Activated T-helper 1 cell treated with anti-CD3 and anti-CD28 coated beads, Interleukin-2, amount 50 U/mL, for 16 hours (primary cell): ENCODE measurements at places on chromosomes 3 and 15.

DNA sequence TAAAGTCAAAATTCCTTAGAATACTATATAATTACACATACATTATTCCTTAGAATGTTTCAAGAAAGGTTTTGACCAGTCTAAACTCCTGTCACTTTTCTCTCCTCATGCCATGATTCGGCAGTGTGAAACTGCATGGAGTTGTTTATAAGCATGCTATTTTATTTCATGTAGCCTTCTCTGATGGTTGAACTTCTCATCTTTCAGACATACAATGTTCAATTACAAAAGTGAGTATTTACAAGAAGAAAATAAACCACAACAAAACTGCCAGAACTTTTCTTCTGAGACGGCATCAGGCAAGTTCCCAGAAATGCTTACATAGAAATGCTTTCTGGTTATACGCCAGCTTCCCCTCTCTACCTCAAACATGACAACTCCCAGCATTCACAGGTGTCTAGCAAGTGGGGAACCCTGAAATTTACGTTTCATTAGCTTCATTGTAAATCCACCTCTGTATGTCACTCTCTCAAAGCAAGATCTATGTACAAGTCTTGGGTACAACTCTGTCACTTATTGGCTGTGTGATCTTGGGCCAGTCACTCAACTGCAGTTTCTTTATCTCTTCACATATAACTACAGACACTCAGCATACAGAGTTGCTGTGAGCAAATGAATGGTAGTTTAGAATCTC is 42.7 kb downstream of the HDGFL3 start:
- DNase-seq: no peak

DNA sequence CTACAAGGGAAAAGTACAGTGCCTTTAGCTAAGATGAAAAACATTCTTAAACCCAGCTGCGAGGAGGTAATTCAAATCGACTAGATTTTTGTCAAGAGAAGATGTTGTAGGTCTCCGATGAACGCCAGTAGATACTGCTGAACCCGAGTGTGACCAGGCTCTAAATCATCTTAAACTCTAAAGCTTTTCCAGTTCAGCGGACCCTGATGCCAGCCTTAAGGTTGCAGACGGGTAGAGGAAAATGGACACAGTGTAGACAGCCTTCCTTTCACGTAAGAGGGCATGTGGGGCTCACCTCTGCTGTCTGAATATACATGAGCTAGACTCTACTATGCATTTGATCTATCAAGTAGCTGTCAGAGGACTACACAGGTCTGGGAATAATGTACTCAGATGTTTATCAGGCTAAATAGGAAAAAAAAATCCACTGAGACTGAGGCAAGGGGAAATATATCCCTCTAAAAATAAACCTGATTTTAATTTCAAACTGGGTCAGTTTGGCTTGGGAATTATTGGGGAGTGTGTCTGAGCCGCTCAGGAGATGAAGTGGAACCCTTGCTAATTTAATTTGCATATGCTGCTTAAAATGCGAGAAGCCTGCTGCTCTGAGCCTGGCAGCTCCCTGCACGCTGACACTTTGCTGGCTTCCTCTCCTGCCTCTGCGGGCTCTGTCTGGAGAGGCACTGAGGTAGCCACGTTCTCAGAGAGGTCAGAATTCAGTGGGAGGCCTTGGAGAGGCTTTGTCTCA is 151.9 kb downstream of the CADPS start:
- no peak for DNase-seq

- no peak for DNase-seq
Observed at GRCh38 chr3:71796290-71796689, 11.3 kb upstream of the PROK2 start.

GRCh38 chr3:3586336-3586735 is 212.9 kb upstream of the LRRN1 start:
- DNase-seq: no peak

GRCh38 chr3:155312781-155313180 is 19.3 kb upstream of the STRIT1 start:
- DNase-seq: no peak

- DNase-seq: no peak
Observed at GRCh38 chr15:25671132-25671531, 192.0 kb downstream of the ATP10A start.

GRCh38 chr3:50147447-50147846 is 7.7 kb upstream of the SEMA3F start:
- no peak for DNase-seq

- no peak for DNase-seq
Observed at GRCh38 chr3:174147798-174148197, 711.3 kb upstream of the NAALADL2 start.

- no peak for DNase-seq
Observed at GRCh38 chr3:36362973-36363372, 17.3 kb upstream of the STAC start.

GRCh38 chr15:53130943-53131342 is 340.8 kb upstream of the ONECUT1 start:
- DNase-seq: no peak

GRCh38 chr3:110869736-110870135 is 201.9 kb upstream of the NECTIN3 start:
- DNase-seq: no peak

GRCh38 chr3:140850210-140850955 is 91.3 kb upstream of the SLC25A36 start:
- no peak for DNase-seq

DNA sequence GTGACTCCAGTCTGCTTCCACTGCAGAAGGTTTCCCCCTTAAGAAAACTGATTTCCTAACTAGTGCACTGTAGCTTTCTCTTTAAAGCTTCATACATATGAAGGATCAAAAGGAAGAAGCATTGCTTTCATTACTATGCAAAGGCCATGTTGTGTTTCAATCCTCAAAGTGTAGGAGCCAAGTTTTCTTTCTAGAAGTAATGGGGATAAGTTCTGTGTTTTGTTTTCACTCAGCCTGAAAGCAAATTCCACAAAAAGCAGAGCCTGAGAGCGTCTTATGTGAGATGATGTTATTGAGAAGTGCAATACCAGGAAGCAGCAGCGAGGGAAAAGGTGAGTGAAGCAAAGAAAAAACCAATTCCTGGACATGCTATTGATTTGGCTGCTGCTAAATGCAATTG is 99.7 kb downstream of the GMNC start:
- no peak for DNase-seq

- DNase-seq: no peak
Observed at GRCh38 chr3:8523041-8523440, 21.4 kb downstream of the LMCD1 start.

DNA sequence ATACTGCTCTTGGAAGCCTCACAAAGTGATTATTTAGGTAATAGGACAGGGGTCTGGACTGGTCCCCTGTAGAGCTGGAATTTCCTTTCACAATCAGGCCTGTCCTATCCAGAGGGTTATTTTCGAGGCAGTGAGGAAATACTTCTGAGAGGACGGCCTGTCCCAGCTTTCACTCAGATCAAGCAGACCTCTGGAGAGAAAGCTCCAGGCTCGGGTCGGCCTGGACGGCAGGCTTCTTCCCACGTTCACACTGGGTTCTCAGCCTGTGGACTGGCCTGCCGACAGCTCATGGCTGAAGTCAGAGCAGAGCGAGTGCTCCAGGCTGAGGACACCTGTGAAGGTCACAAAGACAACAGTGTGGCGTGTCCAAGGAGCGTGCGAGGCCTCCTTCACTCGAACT is 405.3 kb downstream of the VPS13C start:
- no peak for DNase-seq

GRCh38 chr15:100259266-100259665 is 82.5 kb downstream of the ADAMTS17 start:
- no peak for DNase-seq

- DNase-seq: no peak
Observed at GRCh38 chr15:38127306-38127771, 125.3 kb upstream of the SPRED1 start.

- DNase-seq: no peak
Observed at GRCh38 chr15:64146041-64146440, 5.5 kb upstream of the SNX22 start.

- DNase-seq: no peak
Observed at GRCh38 chr3:164360738-164361406, 717.4 kb downstream of the SI start.

DNA sequence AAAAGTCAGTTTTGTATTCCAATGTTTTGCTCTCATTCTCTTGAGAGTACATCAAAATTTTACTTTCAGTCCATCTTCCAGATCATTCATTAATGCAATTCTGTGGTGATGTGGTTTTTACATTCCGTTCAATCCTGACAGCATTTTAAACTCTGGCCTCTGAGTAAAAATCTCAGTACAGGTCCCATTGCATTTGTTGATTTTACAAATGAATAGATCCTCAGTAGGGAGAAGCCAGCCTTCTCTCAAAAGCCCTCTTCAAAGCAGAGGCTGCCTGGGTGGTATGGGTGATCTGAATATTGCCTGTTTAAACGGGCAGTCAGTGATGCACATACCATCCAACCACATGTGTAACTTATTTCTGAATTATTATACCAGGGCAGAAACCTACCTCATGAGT is 72.5 kb upstream of the TSC22D2 start:
- no peak for DNase-seq

DNA sequence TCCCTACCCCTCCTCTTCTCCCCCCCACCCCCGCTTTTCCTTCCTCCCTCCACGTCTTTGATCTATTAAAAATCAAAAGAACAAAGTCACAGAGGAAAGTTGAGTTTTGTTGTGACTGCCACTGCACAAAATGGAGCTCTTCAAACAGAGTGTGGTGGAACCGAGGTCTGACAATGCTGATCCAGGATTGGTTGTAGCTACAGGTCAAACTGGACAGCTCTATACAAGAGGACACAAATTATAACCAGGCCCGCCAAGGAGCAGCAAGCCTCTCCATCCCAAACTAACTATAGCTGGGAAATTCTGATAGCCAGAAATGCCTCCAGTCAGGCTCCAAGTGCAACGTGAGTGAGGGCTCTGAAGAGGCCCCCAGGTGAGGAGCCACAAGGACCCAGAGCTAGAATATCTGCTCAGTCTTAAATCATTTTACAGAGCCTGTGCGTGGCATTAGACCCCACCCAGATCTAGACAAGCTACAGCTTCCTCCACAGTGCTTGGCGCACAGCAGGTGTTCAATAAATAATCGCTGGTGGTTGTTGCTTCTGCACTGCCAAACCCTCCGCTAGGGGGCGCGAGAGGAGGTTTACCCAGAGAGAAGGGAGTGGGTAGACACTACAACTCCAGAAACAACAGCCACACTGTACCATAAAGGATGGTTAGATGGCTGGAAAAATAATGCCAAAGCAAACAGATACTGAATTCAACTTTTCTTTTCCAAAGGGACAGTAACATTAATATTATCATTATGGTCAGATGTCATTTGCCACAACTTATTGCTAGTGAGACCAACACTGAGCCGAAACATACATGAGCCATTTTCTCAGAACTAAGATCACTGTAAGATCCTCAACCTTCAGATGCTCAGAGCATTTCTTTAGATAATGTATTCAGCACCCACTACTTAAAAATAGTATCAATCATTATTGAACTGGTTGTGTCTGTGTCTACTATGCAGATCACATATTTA is 44.6 kb downstream of the ZIC4 start:
- no peak for DNase-seq
